D341Med (cell line): ENCODE measurements at places on chromosomes 5 and 9.

- DNase-seq, result no peak
These were observed 32.4 kb downstream of the LHX3 start for GRCh38 chr9:136172412-136173079.

GRCh38 chr5:107376546-107377276 is 294.0 kb downstream of the EFNA5 start:
- no peak for DNase-seq

GRCh38 chr9:117795271-117795670 is 91.1 kb downstream of the TLR4 start:
- DNase-seq, result no peak

DNA sequence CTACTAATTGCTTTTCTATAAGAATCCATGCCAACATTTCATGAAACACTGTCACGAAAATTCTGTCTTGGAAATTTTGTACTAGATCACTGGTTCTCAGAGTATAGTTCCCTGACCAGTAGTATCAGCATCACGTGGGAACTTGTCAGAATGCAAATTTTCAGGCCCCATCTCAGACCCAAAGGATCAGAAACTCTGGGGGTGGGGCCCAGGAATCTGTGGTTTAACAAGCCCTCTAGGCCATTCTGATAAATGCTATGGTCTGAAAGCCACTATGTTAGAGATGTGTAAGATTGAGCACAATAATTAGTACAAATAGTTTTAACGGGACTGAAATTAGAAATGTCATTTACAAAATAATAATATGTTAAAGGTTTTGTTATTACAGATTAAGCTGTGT is 615.7 kb upstream of the ARRDC3 start:
- DNase-seq, result no peak

DNA sequence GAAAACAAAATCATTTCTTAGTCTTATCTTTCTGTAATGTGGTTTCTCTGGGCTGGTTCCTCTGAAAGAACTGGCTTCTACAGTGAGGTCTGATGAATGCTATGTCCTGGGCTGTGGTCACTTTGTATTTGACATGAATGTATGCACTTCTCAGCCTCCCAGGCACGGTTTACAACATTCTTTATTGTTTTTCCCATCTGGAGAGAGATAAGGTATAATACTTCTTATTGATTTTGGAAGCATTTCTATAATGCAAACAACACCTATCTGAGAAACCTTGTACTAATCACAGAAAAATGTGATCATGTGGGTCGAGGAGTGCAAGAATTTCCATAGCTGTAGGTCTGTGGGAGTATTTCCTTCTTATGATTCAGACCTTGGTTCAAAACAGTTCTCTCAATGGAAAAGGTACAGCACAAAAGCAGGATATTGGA is 46.9 kb downstream of the ACTBL2 start:
- no peak for DNase-seq

GRCh38 chr9:96852676-96853075 is 1.6 kb downstream of the ZNF782 start:
- DNase-seq, result no peak

GRCh38 chr5:158820891-158821290 is 278.8 kb downstream of the EBF1 start:
- DNase-seq, result no peak

DNA sequence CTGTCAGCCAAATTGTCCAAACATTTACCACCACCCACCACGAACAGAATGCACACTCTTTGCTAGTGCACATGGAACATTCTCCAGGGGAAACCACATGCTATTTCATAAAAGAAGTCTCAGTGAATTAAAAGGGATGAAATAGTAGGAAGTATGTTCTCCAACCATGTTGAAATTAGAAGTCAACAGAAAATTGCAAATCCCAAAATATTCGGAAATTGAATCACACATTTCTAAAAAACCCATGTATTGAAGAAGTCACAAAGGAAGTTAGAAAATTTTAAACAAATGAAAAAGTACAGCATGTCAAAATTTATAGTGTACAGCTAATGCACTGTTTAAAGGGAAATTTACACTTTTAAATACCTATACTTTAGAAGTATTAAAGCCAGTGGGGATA is 50.8 kb downstream of the TGFBR1 start:
- no peak for DNase-seq

DNA sequence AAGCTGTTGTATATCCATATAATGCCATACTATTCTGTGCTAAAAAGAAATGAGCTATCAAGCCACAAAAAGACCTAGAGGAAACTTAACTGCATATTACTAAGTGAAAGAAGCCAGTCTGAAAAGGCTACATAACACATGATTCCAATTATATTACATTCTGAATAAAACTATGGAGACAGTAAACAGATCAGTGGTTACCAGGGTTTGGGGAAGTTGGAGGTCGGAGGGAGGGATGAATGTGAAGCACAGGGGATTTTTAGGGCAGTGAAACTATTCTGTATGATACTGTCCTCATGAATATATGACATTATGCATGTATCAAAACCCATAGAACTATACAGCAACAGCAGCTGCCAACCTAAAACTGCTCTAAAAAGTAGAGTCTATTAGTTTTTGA is 5.6 kb upstream of the RFK start:
- DNase-seq, result no peak

GRCh38 chr5:132841305-132841704 is 10.9 kb upstream of the SHROOM1 start:
- DNase-seq, result no peak
